ENCODE measurements at places on chromosomes 3 and 15.

DNA sequence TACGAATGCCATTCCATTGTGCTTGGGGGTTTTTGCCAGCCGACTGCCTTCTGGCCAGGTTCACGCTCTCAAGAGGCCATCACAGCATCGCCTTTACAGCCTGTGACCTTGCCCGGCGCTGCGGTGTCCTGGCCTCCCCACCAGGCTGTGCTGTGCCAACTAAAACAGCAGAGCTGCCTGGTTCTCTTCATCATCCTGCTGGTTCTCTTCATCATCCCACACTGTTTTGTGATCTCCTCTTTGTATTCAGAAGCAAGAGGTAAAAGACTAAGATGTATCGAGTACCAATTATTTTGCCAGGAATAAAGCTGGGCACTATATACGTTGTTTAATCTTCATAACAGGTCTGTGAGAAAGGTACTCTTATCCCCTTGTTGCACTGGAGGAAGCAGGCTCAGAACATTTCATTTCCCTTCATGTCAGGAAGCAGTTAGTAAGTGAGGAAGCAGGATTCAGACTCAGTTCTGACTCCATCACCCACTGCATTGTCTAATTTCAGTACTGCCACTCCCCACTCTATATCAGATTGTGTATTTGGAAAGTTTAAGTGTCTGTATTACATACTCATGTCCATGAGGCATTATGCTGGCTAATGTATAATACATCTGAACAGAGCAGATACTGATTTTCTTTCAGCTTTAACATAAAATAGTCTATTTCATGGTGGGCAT, 92.7 kb downstream of the LRRC28 start:
- DNase-seq: no peak

DNA sequence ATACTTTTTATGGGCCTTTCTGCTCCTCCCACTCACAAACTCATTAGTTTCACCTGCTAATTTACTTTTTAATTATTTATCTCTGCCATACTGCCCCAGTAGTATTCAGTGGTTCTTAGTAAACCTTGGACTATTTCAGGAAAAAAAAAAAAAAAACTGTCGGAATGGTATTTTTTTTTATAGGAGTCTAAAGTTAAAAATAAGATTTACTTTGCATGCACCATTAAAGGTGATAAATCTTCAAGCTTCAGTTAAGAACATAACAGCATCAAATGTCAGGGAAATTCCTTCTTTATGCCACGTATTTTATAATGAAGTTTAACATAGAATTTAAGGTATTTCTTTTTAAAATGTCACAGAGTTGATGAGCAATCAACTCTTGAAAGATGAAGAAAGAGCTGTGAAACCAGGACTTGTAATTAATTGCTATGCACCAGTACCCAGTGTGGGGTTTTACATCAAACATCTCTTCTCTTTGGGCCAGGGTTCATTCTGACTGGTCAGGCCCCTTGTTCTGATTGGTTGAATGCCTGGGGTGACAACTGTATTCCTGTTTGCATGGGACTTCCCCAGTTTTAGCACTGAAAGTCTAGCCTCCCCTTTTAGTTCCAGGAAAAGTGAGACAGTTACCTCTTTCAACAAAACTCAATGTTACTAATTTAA, 40.3 kb upstream of the PTPRG start:
- no peak for DNase-seq

GRCh38 chr3:11536132-11536935, 107.4 kb downstream of the VGLL4 start:
- DNase-seq: no peak

- DNase-seq: no peak
Measured at GRCh38 chr15:88218557-88219221, 37.9 kb downstream of the NTRK3 start.

- no peak for DNase-seq
Measured at GRCh38 chr3:160765211-160765610, 9.2 kb downstream of the PPM1L start.

DNA sequence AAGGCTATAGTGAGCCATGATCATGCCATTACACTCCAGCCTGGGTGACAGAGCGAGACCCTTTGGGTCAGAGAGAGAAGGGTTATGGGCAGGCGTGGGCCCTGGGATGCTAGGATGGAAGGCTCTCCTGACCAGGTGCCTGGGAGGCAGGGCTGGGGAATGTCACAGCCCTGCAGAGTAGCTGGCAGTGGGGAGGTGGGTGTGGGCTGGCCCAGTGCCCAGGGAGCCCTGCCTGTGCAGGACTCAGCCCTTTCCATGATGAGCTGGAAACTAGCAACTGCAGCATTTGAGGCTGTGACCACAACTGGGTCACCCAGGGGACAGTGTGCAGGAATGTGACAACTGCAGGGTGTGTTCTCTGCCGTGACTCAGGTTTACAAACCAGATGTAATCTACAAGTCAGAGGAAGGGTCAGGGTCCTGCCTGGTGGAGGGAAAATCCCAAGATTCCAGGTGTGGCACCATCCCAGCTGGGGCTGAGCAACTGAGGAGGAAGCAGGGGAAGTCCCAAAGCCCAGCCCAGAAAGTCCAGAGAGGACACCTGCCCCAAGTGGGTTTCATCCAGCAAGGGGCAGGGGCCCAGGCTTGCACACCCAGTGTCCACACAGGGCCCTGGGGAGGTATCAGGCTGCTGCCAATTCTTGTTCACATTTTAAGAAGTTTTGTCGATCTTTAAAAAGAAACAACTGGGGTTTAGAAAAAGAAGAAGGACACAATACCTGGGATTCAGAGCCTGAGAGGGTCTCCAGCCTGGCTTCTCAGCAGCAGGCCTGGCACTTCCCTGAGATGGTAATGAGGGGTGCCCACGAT, 45.5 kb downstream of the SLC28A1 start:
- no peak for DNase-seq

DNA sequence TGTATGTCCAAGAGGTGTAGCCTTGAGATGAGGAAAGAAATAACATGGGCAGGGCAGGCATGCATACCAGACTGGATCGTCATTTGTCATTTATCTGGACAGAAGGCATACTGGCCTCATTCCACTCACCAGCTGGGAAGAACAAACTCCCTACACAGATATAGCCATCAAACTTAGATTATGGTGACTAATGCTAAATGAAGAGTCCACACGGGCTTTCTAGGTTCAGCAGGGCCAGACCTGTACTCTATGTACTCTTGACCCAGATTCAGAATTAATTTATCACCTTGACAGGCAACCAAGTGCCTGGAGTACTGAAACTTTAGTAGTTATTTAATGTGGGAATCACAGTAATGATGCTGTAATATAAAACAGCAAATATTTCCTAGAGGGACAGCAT, 164.3 kb upstream of the IL12A start:
- DNase-seq: peak; percentile 67

- DNase-seq: peak; percentile 57
Measured at GRCh38 chr15:93866948-93867347, 364.4 kb upstream of the MCTP2 start.

DNA sequence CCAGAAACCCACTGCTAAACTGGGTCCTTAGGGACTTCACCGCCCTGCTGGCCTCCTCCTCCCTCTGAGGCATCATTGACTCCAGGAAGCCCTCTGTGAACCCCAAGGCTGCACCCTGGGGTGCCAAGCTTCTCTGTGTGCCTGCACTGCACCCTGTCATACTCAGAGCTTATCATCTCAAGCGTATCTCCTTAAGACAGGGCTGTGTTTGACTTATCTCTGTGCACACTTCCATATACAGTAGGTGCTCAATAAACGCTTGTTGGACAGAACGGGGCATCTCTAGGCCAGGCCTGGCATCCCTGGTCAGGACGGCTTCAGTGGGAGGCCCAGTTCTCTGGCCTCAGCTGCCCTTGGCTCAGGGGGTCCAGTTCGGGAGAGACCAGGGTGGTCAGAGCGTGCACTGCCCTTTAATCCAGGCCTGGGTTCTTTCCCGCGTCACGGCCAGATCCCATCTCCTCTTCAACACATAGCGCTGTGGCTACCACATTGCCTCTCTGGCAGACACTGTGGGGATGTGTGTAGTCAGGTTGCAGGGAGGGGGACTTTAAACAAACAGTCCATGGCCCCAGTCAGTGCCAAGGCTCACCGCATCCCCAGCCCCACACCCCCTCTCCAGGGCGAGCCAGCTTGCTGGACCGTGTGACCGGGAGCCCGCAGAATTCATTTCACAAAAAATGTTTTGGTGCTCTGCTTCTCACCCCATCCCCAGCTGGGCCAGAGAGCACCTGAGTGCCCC, 33.4 kb downstream of the MAGEF1 start:
- no peak for DNase-seq

DNA sequence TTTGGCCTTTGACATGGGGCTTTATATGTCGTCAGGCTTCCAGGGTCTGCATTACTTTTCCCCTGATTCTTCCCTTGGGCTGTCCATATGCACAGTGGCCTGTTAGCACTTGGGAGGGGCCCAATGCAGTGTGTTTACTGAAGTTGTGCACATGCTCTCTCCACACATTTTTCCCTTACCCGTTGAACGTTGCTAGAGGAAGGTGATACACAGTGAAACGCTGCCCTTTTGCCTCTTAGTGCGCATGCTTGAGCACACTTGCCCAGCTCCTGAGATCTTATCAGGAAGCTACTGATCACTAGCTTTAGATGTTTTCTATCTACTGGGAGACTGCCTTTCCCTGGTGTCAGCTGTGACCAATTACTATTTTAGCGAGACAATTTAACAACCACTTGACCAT, 1198.0 kb downstream of the ROBO1 start:
- DNase-seq: no peak

GRCh38 chr3:28042707-28043106, 198.7 kb upstream of the CMC1 start:
- no peak for DNase-seq

- no peak for DNase-seq
Measured at GRCh38 chr3:153670577-153670976, 450.6 kb upstream of the ARHGEF26 start.

DNA sequence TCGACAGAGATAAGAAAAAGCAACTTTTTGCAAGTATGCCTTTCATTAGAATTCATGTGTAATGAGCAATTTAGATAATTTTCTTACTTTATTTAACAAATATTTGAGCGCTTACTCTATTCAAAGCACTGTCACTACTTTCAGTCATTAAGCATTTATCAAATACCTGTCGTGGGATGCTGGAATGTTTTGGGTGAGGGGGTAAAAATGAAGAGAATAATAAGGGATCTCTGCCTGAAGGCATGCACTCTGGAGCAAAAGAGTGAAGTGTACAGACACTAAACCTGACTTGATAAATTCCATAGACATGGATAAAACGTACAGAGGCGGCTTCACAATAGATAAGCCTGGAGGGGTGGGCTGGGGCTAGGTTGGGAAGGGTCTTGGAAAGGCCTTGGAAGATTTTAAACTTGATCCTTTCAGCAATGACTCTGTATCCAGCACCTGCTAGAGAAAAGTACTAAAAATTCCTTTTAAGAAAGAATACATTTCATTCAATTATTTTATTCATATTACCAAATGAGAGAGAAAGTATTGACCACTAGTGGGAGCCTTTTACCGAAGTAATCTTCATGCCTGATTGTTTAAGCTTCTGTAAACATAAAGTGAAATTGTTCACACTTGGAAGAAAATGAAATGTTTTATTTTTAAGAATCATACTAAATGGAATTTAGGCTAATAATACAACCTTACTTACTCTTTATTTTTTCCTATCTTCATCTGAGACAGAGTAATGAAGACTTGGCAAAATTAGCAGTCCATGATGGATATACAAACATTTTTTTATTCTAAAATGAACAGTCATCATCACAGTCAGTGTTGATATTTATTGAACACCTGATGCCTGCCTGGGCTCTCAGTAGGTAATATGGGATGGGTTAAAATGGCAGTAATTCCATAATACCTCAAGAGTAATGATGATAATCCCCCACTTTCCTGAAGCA, 113.2 kb downstream of the PPP2R3A start:
- DNase-seq: no peak

- peak; percentile 74 for DNase-seq
Measured at GRCh38 chr3:187101184-187102072, 37.9 kb downstream of the RPL39L start.

GRCh38 chr3:67383379-67383778, 271.0 kb downstream of the SUCLG2 start:
- DNase-seq: no peak

- no peak for DNase-seq
Measured at GRCh38 chr3:184813357-184813756, 1.4 kb downstream of the VPS8 start.

DNA sequence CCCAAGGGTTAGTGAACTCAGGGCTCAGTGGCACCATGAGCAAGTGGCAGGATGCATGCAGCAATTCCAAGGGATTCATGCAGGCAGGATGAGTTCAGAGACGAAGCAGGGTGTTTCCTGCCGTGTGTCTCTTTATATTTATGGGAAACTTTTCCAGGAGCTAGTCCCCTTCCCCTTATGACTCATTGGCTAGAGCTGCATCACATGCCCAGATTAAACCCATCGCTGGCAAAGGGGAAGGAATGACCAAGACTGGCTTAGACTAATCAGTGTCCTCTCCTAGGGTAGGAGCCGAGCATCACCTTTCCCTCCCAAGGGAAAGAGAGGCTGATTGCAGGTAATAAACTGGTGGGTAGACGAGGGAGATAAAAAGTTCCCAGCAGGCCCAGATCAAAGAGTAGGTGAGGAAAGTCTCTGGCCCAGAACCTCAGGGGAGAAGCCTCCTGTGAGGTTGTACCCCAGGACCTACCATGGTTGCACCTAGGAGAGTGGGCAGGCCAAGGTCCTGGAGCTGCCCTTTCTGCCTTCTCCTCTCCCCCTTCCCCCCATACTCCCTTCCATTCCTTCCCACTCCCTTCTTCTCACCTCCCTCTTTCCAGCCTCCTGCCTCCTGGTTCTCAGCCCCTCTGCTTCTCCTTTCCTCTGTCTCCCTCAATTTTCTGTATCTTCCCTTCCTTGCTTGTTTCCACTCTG, 67.8 kb upstream of the ITGA11 start:
- no peak for DNase-seq

DNA sequence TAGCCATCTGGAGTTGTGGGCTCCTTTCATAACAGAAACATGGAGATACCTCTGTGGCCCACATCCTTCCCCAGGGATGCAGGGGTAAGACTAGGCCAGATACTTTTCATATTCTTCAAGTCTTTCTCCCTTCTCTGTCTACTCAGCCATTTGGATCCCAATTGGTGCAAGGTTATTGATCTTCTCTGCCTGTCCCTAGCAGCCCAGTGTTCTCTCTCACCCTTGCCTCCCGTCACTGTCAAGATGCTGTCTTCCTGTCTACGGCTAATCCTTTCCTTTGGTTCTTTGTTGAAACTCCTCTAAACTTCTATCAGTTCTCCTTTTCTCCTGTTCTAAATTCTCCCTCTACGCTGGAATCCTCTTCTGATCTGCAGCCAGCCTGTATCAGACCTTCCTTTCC, 51.3 kb downstream of the SENP2 start:
- no peak for DNase-seq

- peak; percentile 54 for DNase-seq
Measured at GRCh38 chr3:42229942-42230688, 35.9 kb downstream of the CCK start.

DNA sequence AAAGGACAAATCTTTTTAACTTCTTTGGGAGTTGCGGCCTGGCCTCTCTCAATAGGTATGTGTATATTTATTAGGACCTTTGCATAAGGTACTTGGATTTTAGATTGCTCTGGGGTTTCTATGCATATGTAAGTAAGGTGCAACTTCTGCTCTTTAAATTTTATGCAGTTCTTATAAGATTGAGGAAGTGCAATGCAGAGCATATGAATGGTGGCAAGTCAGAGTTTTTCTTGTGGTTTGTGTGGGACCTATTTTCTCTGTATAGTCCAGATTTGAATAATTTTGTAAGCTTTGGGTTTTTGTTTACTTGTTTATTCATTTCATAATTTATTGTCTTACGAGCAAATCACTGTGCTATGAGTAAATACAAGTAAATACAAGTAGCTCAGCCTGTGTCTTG, 101.5 kb downstream of the ATG7 start:
- no peak for DNase-seq
